Activated CD4-positive, CD25-positive, alpha-beta regulatory T cell (primary cell): ENCODE measurements at places on chromosomes 4 and X.

DNA sequence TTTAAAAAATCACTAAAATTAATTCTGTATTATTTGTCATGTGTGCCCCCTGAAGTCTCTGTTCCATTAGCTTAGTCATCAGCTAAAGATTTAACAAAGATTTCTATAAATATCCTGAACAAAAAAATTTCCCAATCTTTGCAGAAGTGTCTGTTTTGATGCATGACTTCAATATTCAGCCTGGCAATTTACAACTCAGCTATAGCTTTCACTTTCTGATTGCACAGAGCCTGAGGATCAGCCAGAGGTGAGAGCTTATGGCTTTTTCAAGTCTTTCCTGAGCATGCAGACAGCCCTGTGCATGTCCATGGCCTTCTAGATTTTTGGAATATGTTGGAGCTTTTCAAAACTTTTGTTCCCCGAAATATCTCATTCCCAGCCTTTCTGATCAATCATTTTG is 420.1 kb downstream of the ZNF674 start:
- DNase-seq = no peak

GRCh38 chrX:24125028-24125612 is 24.4 kb upstream of the ZFX start:
- DNase-seq = no peak

- no peak for DNase-seq
These were observed 90.2 kb downstream of the SHOX start for GRCh38 chrX:720825-721224.

- no peak for DNase-seq
These were observed 184.9 kb downstream of the FRAS1 start for GRCh38 chr4:78242071-78242470.

GRCh38 chrX:3811331-3812311 is 98.2 kb upstream of the PRKX start:
- no peak for DNase-seq

DNA sequence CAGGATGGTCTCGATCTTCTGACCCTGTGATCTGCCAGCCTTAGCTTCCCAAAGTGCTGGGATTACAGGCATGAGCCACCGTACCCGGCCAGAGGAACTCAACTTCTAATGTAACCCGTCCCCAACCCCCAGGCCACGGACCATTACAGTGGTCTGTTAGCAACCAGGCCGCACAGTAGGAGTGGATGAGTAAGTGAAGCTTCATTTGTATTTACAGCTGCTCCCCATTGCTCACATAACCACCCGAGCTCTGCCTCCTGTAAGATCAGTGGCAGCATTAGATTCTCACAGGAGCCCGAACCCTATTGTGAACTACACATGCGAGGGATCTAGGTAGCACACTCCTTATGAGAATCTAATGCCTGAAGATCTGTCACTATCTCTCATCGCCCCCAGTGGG is 119.6 kb downstream of the SHROOM3 start:
- DNase-seq = no peak

DNA sequence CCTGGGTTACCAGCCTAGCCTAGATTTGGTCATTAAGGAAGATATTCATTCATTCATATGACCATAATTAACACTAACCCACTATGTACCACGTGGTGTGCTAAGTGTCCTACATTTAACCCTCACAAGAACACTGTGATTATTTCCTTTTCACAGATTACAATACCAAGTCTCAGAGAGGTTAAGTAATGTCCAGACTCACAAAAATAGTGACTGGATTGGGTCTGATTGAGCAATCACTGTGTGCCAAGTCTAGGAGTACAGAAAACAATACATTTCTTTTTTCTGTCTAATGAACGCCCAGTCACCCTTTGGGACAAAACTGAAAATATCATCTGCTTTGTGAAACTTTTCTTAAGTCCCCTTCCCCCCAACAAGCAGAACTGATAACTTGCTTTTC is 7.6 kb upstream of the DLG3 start:
- no peak for DNase-seq

GRCh38 chr4:177051473-177052060 is 258.1 kb upstream of the NEIL3 start:
- DNase-seq = no peak

DNA sequence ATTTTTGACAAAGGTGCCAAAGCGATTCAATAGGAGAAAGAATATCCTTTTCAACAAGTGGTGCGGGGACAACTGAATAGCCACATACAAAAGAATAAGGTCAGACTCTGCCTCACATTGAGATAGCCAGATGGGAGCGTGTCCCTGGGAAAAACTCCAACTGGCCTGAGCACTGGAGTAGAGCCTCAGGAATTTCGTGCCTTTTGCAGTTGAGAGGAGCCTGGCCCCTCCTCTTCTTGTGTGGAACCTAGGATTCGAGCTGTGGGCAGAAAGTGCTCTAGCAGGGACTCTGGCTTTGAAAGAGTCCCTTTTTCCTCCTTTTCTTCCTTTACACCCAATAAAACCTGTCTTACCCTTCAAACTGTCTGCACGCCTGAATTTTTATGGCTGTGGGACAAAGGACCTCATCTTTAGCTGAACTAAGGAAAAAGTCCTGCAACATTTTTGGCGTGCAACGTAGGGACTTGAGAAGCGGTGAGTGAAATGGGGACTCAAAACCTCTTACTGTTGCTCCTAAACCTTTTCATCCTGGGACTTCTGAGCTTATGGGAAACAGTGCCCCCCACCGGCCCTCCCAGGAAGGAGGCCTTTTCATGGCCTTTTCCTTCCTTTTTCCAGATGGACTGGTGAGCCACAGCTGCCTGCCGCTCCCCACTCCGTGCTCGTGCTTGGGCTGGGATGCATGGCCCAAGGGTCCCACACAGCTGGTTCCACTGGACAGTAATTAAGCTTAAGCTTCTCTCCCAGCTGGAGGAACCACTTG is 68.6 kb downstream of the BMP15 start:
- no peak for DNase-seq

DNA sequence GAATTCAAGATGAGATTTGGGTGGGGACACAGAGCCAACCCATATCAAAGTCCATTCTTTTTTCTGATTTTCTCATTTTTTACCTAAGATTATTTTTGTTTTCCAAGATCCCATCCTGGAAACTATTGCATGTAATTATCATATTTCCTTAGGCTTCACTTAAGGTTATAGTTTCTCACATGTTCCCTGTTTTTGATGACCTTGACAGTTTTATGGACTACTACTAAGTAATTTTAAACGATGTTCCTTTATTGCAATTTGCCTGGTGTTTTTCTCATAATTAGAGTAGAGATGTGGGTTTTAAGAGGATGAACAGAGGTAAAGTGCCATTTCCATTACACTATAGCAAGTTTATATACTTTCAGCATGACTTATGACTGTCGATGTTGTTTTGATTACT is 795.1 kb downstream of the FAT4 start:
- DNase-seq = no peak

- no peak for DNase-seq
These were observed 648.0 kb downstream of the UBE2NL start for GRCh38 chrX:144531877-144532276.

DNA sequence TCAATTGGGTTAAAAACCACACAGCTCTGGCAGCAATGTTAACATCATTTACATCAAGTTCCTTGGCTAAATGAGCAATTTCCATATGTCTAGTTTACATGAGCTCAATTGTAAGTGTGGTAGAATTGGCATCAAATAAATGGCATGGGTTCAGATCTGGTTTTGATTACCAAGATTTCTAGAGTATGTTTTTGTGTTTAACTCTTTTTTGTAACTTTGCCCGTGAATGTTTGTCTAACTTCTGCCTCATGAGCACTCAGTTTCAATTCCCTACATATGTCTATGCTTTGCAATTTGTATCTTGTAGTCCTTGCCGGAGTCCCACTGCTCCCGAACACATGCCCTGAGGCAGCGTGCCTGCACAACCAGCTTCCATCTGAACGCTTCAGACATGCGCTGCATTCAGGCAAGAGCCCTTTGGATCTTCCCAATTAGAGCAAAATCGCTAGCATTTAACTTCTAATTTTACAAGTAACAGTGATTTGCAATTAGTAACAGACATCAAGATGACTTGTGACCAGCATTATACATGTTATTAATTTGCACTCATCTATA is 644.4 kb downstream of the TRIML1 start:
- DNase-seq = no peak

DNA sequence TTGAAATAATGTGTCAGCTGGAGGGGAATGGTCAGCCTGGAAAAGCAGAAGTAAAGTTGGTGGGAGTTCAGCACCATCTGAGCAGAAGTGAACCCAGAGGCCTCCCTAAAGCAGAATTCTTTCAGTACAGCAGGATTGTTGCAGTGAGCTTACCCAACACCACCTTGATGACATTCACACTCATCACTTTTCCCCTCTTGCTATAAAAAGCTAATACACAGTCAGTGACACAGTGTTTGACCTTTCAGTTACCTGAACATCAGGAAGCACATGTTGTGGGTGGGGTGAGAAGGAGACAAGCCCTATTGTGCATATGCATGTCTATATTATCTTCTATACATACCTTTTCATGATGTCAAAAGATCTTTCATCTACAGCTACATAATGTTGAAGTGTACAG is 624.7 kb upstream of the ZFP42 start:
- DNase-seq = no peak

DNA sequence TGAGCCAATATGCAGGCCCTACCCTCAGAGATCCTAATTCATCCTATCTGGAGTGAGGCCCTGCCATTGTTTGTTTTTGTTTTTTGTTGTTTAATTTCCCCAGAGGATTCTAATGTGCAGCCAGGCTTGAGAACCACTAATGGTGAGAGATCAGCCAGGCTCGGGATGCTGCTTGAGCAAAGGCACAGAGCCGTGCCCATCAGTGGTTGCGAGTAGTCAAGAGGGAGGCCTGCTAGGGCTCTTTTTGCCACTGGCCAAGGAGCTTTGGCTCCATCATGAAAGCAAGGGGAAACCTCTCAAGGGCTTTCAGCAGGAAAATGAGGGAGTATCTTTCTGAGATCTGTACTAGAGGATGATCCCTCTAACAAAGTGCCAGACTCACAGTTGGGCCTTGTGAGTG is 2.7 kb downstream of the TCEANC start:
- DNase-seq = no peak

GRCh38 chr4:2837110-2837903 is 6.3 kb upstream of the ADD1 start:
- DNase-seq = no peak

- DNase-seq = no peak
These were observed at the start of gene LRAT for GRCh38 chr4:154743683-154744340. Gene LRAT, plus strand, starts transcription at chr4:154744000. Its CDS starts 327 bp downstream, at chr4:154744327.

DNA sequence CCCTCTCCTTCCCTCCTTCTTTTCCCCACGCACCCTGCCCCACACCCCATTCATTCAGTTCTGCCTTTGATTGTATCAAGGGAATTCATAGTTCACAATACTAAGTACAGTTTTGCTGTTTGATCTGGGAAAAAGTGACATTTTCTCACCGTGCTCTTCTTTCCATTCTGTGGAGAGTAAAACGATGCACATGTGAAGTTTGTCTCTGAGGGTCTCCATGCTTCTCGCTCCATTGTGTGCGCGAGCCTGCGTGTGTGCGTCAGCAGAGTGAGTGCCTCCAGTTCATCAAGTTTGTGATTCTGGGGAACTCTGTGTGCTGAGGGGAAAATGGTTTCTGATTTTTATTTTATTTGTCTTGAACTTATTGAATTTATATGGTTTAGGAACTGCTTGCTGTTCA is 1.9 kb downstream of the STK26 start:
- no peak for DNase-seq

DNA sequence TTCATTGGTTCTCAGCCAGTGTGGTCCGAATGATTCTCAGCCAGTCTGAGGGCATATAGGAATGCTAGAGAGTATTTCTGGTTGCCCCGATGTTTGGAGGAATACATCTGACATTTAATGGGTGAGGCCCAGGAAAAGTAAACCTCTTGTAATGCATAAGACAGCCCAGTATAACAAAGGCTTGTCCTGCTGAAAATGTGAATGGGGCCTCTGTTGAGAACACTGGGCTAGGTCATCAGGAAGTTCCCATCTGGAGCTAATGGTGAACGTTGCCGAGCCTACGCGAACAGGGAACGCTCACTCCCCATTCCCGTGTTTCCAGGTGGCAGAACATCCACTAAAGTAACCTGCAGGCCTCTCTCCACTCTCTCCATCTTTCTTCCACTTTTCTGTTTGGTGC is 132.0 kb upstream of the CLNK start:
- DNase-seq = no peak

DNA sequence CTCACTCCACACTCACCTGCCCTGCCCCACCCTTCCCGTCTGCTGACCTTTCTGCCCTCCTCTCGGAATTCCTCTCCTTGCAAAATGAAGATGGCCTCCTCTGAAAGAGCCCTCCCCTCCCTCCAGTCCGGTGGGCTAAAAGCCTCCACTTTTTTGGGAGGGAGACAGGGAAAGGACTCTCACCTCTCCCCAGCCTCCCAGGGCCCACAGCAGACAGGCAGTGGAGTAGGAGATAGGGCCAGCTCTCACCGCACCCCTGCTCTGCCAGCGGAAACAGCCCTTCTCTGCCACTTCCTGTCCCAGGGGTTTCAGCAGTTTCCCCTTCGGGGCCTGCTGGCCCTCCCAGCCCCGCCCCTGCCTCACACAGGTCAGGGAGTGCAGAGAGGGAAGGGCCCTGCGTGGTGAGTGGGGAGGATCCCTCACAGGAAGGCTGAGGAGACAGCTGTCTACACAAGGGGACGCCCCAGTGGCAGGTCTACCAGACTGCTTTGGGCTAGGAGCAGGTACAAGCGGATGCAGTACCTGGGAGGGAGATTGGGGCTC is 18.2 kb downstream of the ELF4 start:
- peak; percentile 70 for DNase-seq

DNA sequence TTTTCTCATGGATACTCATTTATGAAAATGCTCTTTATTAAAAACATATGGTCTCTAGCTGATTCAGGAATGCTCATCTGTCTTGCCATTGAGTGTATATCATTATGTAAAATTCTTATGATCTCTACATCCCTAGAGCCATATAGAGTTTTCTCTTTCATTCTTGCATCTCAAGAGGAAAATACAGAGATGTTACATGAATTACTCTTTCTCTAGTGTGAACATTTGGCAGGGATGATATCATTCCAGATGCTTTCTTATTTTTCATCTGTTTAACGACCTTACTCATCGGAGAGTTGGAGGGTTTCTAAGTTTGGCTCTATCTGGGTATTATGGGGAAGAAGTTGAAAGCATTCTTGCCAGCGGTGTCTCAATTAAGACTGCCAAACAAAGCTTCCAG is 202.9 kb upstream of the SLC7A11 start:
- DNase-seq = no peak

DNA sequence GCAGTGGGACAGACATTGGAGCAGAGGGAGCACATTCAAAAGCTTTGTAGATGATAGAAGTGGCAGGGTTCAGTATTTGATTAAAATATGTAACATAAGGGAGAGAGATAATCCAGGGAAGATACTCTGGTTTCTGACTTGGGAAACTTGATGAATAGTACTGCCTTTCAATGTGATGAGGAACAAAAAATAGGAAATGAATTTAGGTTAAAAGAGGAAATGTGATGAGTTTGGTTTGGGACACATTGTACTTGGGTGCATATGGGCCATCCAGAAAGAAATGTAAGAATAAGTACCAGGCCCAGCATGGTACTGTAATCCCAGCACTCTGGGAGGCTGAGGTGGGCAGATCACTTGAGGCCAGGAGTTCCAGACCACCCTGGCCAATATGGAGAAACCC is 20.9 kb upstream of the NDNF start:
- no peak for DNase-seq
